ENCODE measurements at places on chromosomes 1 and 21.

- no peak for DNase-seq
Observed at GRCh38 chr1:37509181-37509580, 5.4 kb downstream of the MEAF6 start.

DNA sequence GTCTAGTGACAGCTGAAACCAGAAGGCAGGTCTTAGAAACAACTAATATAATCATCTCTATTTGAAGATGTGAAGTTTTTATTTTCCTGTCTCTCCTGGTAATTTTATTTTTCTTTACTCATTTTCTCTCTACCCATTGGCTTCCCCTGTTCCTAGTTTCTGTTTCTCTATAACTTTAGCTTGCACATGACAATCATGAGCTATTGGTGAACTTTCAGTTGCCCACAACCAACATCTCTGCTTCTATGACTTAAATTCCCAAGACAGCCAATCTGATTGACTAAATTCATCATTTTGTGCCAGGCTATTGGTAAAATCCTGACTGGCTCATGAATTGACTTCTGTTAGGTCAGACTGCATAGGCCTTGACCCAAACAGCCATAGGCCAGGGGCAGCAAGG, 13.7 kb upstream of the ACADM start:
- DNase-seq: no peak

GRCh38 chr1:183569141-183569540, 21.1 kb downstream of the NCF2 start:
- DNase-seq: no peak

GRCh38 chr1:67942274-67942673, 108.2 kb downstream of the DIRAS3 start:
- DNase-seq: no peak

DNA sequence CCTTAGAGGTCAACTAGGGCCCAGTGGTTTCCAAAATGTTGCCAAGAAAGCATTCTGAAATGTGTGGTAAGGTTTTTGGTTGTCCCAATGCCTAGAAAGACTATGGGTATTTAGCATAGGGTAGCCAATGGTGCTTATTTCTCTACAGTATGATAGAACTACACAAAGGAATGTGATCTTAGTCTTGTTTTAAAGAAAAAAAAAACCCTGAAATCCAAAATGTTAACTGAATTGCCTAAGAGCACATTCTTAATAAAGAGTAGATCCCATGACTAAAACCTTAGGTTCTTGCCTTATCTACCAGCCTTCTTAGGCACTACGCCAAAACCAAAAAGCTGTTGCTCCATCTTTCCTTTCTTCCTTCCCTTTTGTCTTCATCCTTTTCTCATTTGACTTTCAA, 428.2 kb downstream of the MRPL39 start:
- no peak for DNase-seq

- no peak for DNase-seq
Observed at GRCh38 chr1:5164158-5164557, 509.7 kb downstream of the AJAP1 start.
